ENCODE measurements at places on chromosomes 16 and 17.

DNA sequence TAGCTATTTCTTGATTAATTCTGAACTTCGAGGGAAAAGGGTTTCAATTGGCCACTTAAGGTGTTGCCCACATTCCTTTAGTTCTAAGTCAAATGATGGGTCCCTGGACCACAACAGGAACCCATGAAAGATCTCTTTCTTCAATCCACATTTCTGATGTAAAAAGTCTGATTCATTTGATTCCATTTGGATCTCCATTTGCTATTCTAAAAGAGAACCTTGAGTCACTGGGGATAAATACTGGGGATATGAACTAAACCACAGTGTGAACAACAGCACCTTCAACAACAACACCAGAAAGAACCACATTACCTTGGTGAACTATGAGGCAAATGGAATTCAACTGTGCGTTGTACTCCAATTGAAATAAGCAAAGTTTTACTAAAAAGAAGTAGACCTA is 108.9 kb upstream of the IRX5 start:
- no peak for DNase-seq

DNA sequence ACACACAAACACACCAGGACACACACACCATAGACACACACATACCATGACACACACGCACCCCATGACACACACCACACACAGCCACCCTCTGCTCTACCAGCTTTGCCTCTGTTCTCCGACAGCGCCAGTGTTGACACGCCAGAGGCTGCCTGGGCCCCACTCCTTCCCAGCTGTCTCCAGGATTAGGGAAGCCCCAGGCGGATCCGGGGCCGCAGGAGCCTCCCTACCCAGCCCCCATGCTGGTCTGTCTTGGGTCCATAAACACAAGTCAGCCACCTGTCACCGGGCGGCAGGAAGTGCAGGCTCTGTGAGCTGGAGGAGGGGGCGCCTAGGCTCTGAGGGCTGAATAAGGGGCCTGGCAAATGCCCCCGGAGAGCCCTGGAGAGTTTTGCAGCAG is 10.5 kb downstream of the TBC1D16 start:
- DNase-seq = no peak

GRCh38 chr17:27605409-27605808 is 25.6 kb upstream of the LGALS9 start:
- no peak for DNase-seq

DNA sequence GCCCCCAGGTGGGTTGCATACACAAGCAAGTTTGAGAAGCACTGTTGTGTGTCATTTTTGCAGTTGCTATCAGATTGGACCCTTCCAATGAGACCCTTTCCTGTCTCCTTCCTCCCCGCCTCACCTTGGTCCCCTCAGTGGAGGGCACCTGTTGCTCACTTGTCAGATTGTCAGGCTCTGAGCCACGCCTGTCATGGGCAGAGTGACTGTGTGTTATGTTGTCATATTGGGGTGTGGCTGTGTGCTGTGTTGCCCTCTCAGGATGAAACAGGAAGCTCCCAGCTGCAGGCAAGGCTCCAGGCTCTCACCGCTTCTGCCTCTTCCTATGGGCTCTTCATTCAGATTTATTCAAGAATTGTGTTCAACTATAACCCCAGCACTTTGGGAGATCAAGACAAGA is 302.9 kb downstream of the CPPED1 start:
- no peak for DNase-seq

- no peak for DNase-seq
These were observed 55.6 kb downstream of the USP43 start for GRCh38 chr17:9700754-9701476.

DNA sequence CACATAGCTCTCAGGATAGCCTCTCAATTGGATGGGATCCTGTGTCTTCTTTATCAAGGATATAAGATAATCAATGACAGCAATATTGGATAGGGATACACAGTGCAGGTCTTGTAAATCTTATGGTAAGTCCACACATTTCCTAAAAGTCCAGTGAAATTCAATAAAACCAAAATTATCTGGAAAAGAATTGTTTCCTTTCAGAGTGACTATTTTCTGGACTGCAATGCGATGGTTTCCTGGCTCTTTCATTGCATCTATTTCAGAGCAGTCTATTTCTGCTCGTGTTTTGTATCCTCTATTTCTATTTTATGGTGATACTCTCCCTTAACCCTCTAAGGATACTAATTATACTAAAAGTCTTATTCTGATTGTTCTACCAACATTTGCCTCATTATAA is 24.3 kb upstream of the MON1B start:
- no peak for DNase-seq

GRCh38 chr17:78976907-78977680 is 2.6 kb downstream of the LGALS3BP start:
- no peak for DNase-seq

GRCh38 chr17:59357929-59358328 is 26.5 kb downstream of the YPEL2 start:
- no peak for DNase-seq

DNA sequence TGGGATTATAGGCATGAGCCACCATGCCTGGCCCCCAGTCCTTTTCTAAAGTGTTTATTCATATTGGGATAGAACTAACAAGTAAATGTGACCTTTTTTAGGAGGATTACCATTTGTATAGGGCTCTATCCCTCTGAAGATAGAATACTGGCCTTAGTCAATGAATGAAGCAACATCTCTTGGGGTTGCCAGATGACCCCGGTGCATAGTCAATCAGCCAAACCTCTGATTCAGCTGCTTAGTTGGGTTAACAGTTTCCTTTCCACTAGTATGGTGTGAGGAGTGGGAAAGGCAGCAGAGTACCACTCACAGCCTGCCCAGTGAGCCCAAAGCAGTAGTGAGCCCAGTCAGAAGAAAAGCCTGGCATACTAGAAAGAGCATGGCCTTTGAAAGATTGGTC is 94.6 kb upstream of the TBX2 start:
- no peak for DNase-seq

DNA sequence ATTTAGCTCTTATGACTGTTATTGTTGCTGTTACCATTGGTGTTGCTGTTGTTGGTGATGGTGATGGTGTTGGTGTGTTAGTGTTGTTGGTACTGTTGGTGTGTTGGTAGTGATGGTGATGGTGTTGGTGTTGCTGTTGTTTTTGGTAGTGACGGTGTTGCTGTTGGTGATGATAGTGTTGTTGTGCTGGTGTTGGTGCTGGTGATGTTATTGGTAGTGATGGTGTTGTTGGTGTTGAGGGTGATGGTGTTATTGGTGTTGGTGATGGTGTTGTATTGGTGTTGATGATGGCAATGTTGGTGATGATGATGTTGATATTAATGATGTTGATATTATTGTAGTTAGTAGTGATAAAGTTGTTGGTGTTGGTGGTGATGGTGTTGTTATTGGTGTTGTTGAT is 285.7 kb upstream of the FOXF1 start:
- no peak for DNase-seq

- DNase-seq = no peak
These were observed 46.2 kb downstream of the ZFPM1 start for GRCh38 chr16:88499292-88499691.

GRCh38 chr16:21590287-21590686 is 9.1 kb upstream of the METTL9 start:
- no peak for DNase-seq

- DNase-seq = no peak
These were observed 102.5 kb upstream of the CDH5 start for GRCh38 chr16:66263973-66264310.

- DNase-seq = no peak
These were observed 31.9 kb downstream of the USP22 start for GRCh38 chr17:21010705-21011596.

GRCh38 chr16:23670137-23670776 is 8.4 kb upstream of the PLK1 start:
- DNase-seq = peak; percentile 13

DNA sequence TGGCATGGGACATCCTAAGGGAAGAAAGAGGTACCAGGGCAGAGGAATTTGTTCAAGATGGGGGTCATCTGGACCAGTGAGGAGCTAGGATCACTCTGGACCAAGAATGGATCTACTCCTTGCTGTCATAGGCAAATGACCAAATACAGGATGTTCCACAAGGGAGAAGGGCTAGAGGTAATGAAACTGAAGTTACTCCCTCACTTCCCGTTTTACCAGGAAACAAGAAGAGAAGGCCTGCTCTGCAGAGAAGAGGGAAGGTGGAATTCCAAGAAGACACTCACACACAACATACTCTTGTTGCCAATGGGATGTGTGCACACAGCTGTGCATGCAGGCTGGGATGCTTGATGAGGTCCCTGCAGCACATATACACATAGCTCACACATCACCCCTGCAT is 38.6 kb downstream of the NEUROD2 start:
- no peak for DNase-seq

DNA sequence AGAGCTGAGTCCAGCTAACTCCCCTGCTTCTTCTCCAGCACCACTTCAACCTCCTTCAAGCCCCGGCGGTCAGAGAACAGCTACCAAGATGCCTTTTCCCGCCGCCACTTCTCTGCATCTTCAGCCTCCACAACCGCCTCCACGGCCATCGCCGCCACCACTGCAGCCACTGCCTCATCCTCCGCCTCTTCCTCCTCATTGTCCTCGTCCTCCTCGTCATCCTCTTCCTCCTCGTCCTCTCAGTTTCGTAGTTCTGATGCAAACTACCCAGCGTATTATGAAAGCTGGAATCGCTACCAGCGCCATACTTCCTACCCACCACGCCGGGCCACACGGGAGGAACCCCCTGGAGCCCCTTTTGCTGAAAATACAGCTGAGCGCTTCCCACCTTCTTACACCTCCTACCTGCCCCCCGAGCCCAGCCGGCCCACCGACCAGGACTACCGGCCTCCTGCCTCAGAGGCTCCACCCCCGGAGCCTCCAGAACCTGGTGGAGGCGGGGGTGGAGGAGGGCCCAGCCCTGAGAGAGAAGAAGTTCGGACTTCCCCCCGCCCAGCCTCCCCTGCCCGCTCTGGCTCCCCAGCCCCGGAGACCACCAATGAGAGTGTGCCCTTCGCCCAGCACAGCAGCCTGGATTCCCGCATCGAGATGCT is 7.1 kb downstream of the SETD1A start:
- no peak for DNase-seq

DNA sequence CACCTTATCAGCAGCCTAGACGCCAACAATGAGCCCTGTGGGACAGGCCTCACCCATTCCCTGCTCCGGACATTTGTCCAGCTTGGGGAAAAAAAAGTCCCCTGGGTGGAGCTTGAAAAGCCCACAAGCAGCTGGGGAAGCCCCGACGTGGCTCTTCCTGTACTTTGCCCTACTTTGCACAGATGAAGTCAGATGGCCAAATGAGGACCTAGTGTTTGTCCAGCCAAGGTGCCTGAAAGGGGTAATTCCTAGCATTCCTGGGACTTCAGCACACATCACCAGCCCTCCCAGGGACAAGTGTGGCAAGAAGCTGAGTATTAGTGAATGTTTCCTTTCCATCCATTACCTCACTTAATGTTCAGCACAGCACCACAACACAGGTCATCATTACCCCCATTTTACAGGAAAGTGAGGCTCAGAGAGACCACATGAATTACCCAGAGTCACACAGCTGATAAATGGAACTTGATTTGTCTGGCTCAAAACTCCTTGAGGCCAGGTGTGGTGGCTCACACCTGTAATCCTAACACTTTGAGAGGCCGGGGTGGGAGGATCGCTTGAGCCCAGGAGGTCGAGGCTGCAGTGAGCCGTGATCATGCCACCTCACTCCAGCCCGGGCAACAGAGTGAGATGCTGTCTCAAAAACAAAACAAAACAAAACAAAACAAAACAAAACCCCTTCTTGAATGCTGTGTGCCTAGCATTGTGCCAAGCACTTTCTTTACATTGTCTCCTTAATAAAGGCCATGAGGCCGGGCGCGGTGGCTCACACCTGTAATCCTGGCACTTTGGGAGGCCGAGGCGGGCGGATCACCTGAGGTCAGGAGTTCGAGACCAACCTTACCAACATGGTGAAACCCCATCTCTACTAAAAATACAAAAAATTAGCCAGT is 19.9 kb upstream of the PLLP start:
- no peak for DNase-seq

DNA sequence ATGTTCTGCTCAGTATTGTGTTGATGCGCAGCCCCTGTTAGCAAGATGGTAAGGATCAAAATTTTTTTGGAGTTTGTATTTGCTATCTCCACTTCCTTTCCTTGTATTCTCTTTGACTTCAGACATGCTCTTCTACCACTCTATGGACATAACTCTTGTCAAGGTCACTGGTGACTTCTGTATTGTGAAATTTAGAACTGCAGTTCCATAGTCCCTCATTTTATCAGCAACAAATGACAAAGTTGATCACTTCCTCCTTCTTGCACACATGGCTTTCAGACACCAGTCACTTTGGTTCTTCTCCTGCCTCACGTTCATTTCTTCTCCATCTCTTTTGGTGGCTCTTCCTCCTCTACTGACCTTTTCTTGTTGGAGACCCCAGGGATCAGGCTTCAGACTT is 21.1 kb downstream of the COX11 start:
- no peak for DNase-seq

- DNase-seq = no peak
These were observed 947 bp downstream of the SLC7A6OS start for GRCh38 chr16:68309799-68310198.

DNA sequence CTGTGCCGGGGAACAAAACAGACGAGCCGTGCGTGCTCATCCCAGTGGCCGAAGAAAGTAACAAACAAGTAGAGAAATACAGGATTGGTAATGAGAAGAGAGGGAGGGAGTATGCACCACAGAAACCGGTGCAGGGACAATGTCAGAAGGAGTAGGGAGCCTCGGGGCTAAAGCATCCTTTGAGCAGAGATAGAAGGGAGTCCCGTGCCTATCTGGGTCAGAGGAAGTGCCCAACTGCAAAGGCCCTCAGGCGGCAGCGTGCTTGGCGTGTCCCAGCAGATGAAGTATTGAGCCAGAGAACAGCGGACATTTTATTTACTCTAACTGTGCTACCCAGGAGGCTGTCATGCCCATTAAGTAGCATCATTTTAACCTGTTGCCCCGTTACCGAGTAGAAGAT is 114.9 kb upstream of the CACNG5 start:
- no peak for DNase-seq

DNA sequence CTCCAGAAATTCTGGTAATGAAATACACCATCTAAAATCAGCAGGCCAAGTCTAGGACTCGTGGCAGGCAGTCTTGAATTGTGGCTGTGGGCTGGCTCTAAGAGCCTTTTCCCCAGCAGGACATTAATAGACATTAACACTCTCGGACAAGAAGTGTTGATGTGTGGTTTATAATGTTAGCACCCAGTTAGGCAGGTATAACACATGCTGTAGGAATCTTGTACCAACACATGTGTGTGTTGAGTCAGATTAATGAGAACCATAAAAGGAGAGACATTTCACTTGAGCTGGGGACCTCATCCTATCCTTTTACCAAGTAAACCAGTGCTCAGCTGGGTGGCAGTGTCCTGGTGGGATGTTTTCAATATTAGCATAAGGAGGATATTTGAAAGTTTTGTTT is 264.5 kb downstream of the FTO start:
- no peak for DNase-seq

GRCh38 chr17:1100382-1100781 is 79.4 kb downstream of the ABR start:
- DNase-seq = no peak

Measured in C1 segment of cervical spinal cord (tissue), 14 donors.